ENCODE measurements at places on chromosomes 2 and 18.

DNA sequence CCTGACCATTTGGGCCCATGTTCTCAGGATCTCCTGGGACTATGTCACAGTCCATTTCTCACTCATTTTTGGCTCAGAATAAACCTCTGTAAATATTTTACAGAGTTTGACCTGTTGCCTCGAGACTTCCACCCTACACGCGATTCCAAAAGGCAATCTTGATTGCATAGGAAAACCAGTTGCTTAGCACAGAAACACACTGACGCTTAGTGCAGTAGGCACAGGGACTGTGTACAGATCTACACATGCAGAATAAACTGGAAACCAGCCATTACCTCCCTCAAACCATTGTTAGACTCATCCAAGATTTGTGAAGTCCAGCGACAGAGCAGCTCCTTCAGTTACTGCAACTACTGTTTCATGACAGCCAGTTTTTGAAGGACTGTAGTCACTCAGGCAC lies 73.0 kb downstream of the NCKAP5 start:
- DNase-seq = no peak

DNA sequence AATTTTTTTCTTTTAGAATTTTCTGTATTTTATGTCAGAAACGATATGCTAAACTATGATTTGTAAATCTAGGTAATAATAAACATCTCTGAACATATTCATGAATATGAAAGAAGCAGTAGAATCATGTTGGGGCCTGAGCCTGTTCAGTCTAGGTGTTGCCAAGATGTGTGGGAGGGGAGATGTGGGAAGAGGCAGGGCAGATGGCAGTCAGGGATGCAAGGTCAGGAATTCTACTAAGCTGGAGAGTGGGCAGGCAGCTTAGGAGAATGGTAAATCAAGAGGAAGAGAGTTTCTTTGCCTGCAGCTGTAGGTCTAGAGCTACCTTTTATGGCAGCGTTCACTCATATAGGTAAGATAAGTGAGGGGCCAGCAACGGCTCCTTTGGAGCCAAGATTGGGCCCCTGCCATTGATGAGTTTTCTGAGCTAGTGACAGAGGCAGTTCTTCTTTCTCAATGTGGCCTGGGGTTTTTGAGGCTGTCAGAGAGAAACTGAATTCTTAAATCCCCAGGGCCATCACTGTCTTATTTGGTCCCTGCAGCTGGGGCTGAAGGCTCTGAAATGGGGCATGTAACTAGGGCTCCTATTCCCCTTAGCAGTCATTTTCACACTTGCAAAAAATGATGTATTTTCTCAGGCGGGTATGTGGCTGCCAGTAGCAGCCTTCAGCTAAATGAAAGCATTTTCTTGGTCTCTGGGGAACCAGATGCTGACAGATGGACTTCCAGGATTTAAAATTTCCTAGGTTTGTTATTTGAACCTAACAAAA lies 232.8 kb downstream of the PIK3C3 start:
- DNase-seq = no peak

DNA sequence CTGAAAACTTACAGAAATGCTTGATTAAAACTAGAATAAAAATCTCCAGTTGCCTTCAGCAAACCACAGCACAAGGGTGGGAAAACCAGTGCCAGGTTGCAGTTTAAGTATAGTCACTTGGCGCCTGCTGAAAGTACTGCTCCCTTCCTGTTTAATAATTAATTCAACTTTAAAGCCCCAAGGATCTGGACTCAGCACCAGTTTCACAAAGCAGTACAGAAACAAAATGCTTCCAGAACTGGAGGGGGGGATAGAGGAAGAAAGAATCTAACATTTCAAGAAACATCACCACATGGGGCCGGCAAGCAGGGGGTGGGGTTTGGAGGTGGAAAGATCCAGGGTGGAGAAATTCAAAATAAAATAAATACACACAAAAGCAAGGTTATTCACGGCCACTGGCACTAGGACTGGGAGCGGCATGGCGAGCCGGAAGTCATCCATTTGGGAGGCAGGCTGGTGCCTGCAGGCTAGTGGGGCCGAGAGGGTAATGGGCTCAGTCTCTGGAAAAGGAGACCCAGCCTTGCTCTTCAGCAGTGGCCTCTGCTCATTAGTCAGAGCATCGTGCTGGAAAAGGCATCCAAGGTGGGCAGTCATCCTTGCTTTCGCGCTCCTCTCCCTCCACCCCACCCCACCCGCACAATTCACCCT lies 85.8 kb downstream of the POU3F3 start:
- DNase-seq = no peak

DNA sequence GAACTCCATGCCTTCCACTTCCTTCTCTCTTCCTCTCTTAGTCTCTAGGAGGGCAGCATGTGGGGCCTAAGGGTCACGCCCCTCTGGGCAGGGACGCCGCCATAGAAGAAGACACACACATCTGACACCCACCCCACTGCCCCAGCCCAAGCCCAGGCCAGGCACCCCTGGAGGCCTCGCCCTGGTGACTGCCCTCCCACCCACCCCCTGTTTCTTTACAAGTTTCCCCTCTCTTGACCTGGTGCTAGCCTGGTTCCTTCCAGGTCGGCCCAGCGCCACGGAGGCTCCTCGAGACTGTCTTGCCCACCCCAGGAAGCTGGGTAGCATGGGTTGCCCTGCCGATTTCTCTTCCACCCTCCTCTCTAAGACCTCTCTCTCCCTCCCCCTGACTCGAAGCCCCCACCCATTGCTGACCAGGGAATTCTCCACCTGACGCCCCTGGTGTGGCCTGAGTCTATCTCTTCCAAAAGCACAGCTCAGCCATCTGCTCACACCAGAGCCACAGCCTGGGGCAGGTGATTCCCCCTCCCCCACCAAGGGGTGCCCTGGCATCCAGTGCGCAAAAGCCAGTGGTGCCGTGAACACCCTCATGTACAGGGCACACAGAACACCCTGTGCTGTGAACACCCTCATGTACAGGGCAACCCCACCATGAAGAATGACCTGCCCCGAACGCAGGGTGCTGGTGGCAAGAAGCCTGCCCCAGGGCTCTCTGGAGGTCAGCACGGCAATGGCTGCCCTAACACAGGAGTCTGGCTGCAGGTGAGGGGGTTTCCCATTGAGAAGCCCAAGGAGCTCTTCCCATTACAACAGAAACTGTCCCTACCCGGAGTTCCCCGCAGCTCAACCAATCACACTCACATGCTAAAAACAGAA lies 13.5 kb upstream of the SALL3 start:
- no peak for DNase-seq

DNA sequence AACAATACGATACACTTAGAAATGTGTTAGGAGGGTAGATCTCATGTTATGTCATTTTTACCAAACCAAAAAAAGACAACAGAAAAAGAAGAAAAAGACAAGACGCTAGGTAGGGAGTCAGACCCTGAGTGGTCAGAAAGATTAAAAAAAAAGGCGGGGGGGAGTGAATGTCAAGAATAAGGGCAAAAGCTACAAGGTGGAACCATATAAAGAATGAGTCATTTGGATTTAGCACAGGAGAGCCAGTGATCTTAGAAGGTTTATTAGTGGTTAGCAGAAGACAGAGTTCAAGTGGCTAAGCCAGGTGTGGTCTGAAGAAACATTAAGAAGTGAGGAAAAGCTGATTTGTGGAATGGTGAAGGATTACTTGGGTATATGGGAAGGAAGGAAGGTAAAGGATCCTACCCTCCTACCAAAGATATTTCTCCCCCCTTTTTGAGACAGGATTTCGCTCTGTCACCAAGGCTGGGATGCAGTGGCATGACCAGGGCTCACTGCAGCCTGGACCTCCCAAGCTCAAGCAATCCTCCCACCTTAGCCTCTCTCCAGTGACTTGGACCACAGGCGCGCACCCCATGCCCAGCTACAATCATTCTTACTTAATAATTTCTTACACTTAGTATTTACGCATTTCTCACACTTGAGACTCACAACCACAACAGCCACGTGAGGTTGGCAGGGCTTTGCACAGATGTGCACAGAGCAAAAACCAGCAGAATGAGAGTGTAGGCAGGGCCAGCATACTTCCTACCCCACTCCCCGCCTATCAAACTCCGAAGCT lies 2.6 kb downstream of the DSC2 start:
- no peak for DNase-seq

DNA sequence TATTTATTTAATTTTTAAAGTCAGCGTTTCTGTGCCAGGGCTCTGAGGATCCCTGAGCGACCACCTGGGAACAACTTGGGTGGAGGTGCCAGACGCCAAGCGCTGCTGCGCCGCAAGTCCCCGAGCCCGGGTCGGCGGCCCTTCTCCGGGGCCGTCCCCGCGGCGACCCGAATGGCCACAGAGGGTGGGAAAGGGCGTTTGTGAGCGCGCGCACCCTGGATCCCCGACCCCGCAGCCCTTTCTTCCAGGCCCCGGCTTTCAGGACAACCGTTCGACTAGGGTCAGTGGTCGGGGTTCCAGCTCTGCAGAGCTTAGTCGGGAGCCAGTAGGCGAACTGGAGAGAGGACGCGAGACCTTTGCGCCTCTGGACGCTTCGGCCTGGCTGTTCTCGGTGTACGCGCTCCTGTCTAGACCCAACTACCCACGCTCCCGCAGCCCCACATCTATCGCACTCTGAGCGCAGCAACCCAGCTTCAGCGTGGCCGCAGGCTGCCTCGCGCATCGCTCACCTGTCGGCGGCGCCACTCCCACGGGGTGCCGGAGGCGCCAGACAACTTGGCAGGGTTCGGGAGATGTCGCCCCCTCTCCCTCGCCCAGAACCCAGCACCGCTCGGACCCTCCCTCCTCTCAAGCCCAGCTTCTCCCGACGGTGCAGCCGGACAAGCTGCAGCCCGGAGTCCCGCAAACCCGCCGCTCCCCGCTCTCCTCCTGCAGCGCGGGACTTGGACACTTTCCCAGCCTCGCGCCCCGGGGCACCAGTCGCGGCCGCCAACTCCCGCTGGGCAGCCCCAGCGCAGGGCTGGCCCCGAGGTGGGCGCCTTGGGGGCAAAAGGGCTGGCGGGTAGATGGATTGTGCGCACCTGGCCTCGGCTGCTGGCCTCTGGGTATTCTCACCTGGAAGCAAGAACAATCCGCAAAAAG lies 758 bp downstream of the LYPD1 start:
- DNase-seq = peak; percentile 32

DNA sequence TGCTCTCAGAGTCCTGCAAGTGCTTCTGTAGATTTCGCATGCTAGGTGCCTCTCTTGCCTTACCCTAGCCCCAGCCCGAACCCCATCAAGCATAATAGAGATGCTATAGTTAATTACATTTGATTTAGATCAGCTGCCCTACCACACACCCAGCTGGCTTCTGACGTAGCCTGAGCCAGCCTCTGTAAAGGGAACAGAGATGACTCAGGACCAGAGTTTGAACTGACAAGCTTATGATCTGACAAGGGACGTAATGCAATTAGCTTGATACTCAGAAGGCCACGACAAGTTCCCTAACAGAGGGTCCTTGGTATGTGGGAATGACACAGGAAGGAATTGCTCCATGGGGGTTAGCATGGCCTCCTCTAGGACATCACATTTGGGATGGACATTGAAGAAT lies 126.6 kb downstream of the LRATD1 start:
- DNase-seq = no peak

- no peak for DNase-seq
Measured at GRCh38 chr2:201777043-201777442, 3.7 kb downstream of the ALS2 start.

DNA sequence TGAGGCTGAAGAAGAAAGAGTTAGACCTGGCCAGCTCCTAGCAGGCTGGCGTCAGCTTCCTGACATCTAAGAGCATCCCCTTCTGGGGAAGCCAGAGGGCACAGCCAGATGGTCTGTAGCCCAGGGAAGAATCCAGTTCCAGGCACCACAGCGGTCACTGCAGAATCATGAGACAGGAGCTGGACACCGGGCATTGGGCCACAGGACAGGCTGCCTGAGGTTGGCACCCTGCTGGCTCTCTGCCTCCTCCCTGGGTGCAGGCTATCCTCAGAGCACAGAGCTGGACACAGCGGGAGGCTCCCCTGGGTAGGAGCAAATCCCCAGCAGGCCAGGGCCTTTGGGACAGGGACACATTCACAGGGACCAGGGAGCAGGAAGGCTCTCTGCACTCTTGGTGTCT lies 19.8 kb upstream of the ATOH8 start:
- no peak for DNase-seq

DNA sequence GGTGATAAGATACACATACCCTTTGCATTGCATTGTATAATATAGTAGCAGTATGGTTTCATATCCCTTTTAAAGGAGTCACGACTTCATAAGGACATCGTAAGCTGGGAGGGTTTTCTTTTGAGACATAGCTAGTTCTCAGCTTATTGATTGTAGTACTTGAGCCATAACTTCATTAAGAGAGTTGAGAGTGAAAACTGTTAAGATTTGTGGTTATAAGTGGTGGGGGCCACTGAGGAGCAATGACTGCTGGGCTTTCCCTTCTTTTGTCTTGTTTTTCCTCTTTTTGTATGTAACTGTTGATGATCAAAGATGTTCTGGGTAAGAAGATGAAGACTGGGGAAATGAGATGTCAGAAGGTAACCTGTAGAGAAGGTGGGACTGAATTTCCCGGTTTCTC lies 11.0 kb downstream of the EIF5B start:
- DNase-seq = no peak

- DNase-seq = no peak
Measured at GRCh38 chr2:224196810-224197209, 157.7 kb upstream of the SERPINE2 start.

GRCh38 chr18:49763590-49763989 lies 49.7 kb downstream of the ACAA2 start:
- DNase-seq = no peak

GRCh38 chr2:235639885-235640284 lies 146.0 kb downstream of the AGAP1 start:
- no peak for DNase-seq

DNA sequence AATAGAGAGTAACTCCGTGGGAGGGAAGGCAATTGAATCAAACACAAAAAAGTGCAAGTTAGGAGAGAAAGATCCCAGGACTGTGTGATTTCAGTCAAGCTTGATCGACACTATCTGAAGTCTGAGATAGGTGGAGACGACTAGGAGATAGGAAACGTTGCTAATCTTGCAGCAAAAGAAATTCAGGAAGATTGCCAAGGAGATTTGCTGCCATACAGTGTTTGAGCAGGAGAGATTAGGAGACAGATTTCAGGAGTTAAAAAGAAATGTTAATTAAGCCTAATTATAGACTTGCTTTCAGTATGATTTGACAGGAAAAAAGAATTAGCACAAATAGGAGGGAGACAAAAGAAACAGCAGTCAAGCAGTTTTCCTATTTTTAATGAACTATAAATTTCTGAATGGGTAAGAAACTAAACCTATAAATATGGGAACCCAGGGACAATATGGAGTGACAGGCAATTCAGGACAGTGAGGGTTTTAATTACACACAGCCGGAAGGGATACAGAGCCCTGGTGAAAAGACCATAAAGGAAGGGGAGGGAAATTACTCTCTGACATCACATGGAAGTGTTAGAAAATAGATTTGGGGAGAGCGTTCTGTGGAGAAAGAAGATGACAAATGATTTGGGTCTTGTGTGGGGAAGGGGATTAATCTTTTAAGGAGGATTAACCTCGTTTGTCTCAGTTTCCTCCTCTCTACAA lies 72.6 kb downstream of the SUCLG1 start:
- DNase-seq = no peak

DNA sequence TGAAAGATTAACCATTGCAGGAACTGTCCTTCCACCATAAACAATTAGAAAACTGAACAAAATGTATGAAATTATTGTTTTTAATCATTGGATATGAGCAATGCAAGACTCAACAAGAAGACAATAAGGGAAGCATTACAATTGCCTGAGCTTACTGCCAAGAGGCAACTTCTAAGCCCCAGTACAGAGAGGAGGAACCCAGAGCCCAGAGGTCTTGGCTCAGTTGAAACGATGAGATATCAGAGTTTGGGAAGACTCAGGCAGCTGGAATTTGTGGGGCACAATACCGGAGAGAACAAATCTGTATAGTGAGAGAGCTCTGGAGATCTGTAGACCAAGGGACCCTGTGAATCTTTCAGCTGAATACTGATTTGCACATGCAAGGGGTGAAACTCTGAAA lies 80.6 kb upstream of the ZFP36L2 start:
- no peak for DNase-seq

- DNase-seq = peak; percentile 84
Measured at GRCh38 chr2:238370823-238371372, 50.6 kb downstream of the TRAF3IP1 start.
